Stimulated activated CD4-positive, alpha-beta T cell treated with anti-CD3 and anti-CD28 coated beads, Interleukin-4, amount 100 ng/mL, for 48 hours (primary cell): ENCODE measurements at places on chromosomes 2 and 18.

GRCh38 chr2:112173646-112174319 is 35.6 kb downstream of the FBLN7 start:
- DNase-seq, result no peak

DNA sequence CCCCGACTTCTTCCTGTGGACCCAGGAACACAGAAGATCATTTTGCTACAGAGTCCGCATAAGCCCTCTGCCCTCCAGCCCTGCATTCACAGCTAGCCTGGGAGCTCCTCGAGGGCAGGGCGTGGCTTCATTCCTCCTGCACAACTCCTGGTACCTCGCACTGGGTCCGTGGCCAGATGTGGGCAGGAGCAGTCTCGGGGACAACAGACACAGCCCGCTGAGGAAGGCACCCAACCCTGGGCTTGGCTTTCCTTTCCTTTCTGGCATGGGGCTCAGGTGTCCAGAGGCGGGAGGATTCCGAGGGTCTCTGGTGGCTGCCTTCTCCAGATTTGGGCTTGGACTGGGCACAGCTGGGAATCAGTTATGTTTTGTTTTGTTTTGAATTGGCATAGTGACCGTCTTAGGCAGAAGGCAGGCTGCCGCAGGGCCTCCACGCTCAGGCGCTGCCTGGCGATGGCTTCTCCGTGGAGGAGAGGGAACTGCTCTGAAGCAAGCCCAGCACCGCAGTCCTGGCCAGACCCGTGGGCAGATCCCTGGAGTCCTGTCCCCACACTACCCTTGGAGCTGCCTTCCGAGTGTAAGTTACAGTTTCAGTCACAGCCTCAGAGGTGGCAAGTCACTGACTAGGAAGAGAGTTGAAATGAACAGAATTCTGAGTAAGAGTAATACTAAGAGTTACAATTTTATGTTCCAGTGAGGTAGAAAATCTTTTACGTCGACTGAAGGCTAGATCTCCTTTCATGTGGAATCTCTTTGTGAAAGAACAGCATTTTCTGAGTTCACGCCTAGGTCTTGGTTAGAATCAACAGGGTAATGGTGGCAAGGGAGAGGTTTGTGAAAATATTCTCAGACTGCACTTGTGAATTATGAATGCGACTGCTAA is 47.9 kb downstream of the LDLRAD4 start:
- peak; percentile 36 for DNase-seq

- no peak for DNase-seq
These were observed 58.2 kb downstream of the BCL2L11 start for GRCh38 chr2:111178730-111179405.

DNA sequence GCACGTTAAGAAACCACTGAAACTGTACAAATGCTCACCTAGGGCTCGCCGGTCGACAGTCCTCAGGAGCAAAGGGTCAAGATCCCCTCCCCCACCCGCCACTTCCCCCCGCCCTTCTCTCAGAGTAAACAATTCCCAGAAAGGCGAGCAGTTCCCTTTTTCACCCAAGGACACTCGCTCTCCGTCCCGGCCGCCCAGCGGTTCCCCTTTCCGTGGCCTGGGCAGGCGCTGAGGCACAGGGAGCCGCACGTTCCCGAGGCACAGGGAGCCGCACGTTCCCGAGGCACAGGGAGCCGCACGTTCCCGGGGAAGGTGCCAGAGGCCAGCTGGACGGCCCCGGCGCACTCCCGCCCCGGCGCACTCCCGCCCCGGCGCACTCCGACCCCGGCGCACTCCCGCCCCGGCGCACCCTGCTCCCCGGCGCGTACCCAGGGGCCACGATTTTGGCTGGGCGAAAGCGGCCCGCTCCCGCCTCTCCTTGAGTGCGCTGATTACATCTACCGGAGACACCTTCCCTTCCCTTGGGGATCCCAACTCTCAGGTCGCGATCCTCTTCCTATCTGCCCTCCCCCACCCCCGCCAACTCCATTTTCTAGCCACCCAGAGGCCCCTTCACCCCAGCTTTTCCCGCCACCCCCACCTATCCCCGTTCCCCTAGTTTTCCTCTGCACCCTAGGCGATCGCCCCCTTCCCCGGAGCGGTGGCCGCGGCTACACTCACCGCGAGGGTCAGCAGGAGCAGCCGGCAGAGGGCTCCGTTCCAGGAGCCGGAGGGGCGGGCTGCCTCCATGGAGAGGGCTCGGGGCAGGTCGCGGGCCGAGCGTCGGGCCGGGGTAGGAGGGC is 817 bp downstream of the DSC2 start:
- no peak for DNase-seq

GRCh38 chr2:157792335-157793052 is 83.6 kb downstream of the ACVR1 start:
- no peak for DNase-seq

- DNase-seq, result no peak
These were observed 2.1 kb downstream of the PUM2 start for GRCh38 chr2:20348542-20348941.

DNA sequence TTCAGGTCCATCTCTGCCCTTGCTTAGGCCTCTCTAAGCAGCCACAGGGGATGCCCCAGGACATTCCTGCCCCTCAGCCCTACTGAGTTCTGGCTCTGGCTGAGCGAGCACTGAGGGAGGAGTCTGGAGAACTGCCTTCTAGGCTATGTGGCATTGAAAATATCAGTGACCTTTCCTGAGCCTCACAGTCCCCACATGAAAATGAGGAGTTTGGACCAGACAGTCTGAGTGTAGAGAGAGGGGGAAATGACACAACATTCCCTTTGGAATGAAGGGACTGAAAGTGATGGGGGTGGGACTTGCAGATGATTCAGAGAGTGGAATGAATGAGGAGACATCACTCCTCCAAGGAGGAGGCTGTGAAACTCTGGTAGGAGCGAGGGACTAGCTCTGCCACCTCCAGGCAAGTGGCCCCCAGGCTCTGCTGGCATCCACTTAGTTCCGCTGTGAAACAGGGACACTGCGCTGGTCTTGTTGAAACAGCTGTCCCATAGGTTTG is 8.0 kb downstream of the TNS1 start:
- DNase-seq, result no peak

DNA sequence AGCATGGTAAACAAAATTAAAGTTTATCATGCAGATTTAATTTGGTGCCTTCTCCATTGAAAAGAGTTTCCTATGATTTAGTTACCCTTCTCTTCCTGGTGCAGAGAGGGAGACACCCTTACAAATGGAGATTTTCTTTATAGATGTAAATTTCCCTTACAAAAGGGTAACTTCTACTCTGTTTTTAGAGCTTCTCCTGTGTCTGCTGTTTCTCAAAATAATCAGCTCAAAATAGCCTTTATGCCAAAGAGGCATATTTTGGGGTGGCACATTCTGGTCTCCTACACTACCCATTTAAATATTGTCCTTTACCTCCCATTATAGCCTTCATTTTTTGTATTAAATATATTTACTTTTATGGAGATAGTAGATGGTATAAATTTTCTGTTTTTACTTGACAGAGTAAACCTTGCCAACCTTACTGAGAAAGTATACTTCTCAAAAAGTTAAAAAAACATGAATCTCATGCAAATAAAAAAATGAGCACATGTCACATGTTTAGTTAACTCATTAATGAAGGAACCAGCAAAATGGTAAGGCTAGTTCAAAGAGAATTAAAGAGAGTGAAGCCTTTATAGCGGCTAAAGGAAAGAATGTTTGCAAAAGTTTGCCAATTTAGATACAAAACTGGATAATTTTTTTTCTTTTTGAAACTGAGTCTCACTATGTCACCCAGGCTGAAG is 83.3 kb upstream of the MSH6 start:
- no peak for DNase-seq

GRCh38 chr18:49342690-49343089 is 117.8 kb downstream of the DYM start:
- DNase-seq, result no peak

DNA sequence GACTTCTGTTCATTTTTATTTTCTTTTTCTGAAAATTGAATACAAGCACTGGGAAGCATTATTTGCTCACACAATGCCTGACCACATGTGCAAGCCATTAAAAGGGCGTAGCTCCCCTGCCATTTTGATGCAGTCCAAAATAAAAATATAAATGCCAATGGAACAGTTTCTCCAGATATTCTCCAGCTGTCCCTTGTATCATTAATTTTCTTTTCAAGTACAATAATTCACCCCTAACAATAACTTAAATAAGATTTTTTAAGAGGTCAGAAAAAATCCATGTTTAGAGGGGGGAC is 168.0 kb downstream of the TMEFF2 start:
- no peak for DNase-seq

- no peak for DNase-seq
These were observed 7.3 kb upstream of the ARHGAP15 start for GRCh38 chr2:143121957-143122356.

- DNase-seq, result no peak
These were observed 36.3 kb upstream of the LGALSL start for GRCh38 chr2:64417624-64418023.

DNA sequence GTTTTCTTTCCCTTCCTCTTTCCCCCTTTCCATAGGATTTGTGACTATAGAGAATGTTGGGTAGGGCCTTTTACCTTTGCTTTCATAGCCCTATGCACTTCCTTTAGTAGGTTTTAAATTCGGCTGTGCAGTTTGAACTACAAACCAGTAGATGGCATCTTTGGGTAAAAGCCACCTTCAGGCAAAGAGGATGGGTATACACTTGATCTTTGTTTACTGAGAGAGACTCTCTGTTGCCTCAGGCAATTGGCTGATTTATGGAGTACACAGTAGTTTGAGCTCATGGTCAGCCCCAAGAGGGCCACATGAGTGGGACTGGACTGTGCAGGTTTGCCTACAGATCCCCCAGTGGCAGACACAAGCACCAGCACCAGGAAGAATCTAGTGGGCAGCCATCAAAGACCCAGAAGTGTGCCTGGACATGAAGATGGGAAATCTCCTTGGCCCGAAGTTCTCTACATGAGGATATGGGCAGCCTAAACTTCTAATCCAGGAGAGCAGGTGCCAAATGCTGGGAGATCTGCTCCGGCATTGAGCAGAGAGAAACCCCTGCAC is 1304.3 kb upstream of the DDX18 start:
- DNase-seq, result no peak

GRCh38 chr2:173271825-173272224 is 82.8 kb upstream of the CDCA7 start:
- no peak for DNase-seq

- no peak for DNase-seq
These were observed 24.1 kb downstream of the LYPD1 start for GRCh38 chr2:132645722-132646539.

DNA sequence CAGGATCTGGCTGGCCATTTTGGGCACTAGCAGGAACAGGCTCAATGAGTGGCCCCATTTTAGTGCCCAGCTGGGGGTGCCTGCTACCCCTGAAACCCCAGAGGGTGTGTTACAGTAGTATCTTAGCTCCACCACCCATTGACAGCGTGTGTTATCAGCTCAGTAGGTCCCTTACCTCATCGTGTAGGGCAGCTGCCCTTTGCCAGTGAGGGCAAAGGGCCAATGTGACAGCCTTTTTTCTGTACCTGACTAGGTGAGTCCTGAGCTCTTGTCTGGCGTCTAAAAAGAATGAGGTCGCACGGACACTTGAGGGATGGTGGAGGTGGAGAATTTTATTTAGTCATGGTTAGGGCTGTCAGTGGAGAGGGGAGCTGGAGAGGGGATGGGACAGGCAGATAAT is 462.2 kb downstream of the PIK3C3 start:
- no peak for DNase-seq
